ENCODE measurements at places on chromosomes 3 and 15.

GRCh38 chr3:8660175-8661118 lies 15.8 kb upstream of the SSUH2 start:
- DNase-seq = no peak

GRCh38 chr3:114454551-114455251 lies 160.9 kb downstream of the TIGIT start:
- no peak for DNase-seq

DNA sequence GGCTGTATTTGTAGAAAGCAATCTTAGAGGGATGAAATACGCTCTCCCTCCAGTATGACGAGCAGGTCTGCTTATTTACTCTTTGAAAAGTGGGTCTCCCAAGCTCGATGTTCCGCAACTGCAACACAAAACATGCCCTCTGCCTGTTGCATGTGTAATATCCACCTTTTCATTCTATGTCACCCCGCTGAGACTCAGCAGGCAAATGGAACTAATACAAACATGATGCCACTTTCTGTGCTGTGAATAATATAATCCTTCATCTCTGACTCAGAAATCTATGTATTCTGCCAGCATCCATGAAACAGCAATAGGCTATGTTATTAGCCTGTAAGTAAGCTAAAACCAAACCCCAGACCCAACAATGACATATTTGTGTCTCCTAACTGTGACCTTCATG lies 200.8 kb upstream of the TMCO5A start:
- DNase-seq = no peak

DNA sequence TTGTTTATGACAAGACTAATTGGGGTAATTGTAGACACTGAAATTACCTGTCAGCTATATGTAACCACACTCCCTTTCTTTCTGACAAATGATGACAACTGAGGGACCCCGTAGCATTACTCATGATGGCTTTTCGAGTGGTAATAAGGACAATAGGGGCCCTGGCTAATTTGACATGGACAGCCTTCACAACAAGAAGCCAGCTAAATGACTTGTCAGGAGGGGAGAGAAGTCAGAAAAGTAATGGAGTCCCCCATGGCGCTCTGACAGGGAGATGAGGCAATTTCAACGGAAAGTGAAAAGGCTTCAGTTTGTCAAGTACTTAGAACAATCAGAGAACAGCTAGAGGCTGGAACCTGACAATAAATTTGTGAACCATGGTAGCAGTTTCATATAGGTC lies 177.3 kb downstream of the CDIN1 start:
- no peak for DNase-seq

GRCh38 chr15:41502795-41503668 lies 9.4 kb downstream of the ITPKA start:
- peak; percentile 69 for DNase-seq

GRCh38 chr3:123071146-123071545 lies 4.3 kb downstream of the PDIA5 start:
- peak; percentile 25 for DNase-seq

- no peak for DNase-seq
Measured at GRCh38 chr3:13040361-13041074, 32.7 kb downstream of the IQSEC1 start.

DNA sequence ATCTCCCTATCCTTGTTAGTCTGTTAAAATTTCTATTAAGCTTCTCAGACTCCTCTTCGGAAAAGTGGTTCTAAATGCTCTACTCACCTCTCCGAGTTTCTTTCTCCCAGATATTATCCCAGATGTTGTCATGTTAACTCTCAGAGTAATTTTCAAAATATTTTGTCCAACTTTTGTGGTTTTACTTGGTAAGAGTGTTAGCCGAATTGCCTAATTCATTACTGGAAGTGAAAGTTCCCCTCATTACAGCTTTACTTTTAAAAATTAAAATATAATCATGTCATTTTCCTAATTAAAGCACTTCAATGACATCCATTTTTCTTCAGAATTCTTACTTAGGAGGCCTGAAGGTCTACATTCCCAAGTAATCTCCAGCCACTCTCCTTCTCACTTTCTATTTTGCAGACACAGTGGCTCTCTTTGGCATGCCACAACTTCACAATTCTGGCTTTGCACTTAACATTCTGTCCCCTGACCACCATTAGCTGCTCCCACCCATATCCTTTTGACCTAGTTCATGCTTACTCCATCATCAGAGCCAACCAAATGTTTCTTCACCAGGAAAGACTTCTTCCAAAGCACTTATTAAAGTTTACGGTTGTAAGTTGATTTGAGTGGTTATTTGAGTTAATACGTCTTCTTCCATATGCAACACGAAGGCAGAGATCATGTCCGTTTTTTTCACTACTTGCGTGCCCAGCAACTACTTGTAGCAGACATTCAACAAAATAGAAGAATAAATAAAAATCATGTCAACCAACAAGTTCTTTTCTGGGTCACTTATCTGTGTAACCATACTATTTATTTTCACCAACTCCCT lies 10.2 kb upstream of the TIPARP start:
- peak; percentile 22 for DNase-seq
